ENCODE measurements at places on chromosomes 5 and 9.
A peak's percentile ranks its signal among the peaks of the same experiment; 100 is the strongest.

- DNase-seq, result no peak
Observed at GRCh38 chr9:73714294-73714693, 562.6 kb downstream of the ANXA1 start.

DNA sequence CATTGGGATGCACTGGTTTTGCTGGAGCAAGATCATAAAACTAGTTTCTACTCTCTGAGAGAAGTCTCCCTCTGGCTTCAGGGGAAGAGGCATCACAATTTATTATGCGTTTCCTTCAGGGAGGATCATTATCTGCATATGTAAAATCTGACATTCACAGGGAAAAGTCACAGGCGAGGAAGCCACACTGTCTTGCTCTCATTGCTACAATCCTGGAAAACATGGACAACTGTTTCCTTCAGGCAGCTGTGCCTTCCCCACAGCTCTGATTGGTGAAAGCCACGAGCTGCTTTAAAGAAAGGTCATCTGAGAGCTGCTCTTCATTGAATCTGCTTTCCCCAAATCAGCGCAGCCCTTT is 397.8 kb downstream of the MED10 start:
- no peak for DNase-seq

- no peak for DNase-seq
Observed at GRCh38 chr5:177526791-177527190, 10.0 kb upstream of the DDX41 start.

DNA sequence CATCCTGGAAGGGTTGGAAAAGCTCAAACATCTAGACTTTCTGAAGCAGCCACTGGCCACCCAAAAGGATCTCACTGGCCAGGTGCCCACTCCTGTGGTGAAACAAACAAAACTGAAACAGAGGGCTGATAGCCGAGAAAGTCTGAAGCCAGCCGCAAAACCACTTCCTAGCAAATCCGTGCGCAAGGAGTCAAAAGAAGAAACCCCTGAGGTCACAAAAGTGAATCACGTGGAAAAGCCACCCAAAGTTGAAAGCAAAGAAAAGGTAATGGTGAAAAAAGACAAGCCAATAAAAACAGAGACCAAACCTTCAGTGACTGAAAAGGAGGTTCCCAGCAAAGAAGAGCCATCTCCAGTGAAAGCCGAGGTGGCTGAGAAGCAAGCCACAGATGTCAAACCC is 87.6 kb downstream of the MAP1B start:
- DNase-seq, result no peak

DNA sequence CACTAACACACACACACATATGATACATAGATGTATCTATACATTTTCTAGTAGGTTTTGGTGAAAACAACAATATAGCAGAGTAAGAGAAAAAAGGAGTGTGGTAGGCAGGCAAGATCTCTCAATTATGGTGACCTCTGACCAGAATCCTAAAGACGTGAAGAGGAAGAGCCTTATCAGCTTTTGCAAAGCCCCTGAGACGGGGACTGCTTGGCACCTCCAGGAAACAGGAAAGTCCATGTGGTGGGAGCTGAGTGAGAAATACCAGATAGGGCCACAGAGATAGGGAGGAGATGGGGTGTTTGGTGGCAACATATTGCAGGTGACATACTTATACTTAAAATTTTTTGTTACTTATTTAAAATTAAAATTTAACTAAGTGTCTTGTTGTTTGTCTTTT is 39.9 kb upstream of the CTXN3 start:
- no peak for DNase-seq

DNA sequence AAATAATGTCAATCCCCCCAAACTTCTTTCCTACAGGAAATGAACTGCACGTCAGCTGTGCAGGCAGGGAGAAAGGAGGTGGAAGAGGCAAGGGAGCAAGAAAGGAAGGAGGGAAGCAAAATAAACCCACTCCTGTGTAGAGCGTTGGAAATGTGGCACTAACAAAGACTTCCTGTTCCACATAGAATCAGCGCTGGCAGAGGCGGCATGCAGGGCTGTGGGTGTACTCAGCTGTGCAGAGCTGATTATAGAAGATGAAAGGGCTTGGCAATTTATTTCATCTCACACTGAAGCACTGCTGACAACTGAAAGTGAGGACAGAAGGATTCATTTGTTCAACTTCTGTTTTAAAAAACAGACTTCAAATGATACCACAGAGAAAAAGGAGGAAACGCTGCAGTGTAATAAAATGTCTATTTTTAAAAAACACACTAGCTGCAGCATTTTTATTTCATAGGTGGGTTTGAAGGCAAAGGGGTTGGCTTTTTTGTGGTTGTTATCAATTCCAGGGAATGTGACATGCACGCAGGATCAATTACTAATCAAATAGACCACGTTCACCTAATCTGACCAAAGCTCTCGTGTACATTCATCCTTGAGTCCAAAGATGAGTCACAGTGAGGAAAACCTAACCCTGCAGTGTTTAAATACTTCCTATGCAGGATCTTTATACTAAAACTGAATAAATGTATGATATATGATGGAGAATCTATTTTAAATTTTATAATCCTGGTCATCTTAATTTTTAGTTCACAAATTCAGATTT is 583.5 kb downstream of the ZNF608 start:
- DNase-seq, result no peak

DNA sequence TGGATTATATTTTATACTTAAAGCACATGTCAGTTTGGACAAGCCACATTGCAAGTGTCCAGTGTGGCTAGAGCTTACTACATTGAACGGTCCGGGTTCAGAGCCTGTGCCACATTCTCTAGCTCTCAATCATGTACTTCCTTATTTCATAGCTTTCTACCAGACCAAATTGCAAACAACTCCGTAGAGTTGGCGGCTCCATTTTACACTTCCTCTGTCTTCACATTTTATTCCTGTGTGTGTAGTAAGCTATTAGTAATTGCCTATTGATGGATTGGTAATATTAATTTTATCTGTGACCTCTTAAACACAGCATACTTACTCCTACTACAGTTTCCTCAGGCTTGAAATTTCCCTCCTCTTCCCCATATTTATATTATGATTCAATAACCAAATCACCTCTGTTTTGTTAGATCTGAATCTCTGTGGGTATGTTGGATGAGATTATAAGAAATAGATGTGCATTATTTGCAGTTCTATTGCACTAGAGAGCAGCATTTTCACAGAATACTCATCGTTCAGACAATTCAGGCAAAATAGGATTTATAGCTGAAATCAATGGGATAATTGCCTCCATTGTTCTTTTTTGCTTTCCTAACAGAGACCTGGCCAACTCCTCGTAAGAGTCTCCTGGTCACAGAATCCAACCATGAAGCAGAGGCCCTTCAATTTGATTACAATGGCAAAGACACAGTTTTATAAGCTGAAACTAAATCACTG is 29.0 kb upstream of the C9orf72 start:
- DNase-seq, result no peak

DNA sequence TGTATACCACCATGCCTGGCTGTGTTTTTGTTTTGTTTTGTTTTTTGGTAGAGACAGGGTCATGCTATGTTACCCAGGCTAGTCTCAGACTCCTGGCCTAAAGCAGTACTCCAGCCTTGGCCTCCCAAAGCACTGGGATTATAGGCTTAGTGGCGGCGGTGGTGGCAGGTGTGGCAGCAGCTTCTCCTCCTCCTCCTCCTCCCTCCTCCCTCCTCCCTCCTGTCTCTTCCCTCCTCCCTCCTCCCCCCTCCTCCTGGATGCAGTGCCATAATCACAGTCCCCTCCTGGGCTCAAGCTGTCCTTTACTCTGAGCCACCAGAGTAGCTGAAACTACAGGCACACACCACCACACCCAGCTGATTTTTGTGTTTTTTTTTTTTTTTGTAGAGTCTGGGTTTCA is 71.2 kb downstream of the UHRF2 start:
- DNase-seq, result no peak

DNA sequence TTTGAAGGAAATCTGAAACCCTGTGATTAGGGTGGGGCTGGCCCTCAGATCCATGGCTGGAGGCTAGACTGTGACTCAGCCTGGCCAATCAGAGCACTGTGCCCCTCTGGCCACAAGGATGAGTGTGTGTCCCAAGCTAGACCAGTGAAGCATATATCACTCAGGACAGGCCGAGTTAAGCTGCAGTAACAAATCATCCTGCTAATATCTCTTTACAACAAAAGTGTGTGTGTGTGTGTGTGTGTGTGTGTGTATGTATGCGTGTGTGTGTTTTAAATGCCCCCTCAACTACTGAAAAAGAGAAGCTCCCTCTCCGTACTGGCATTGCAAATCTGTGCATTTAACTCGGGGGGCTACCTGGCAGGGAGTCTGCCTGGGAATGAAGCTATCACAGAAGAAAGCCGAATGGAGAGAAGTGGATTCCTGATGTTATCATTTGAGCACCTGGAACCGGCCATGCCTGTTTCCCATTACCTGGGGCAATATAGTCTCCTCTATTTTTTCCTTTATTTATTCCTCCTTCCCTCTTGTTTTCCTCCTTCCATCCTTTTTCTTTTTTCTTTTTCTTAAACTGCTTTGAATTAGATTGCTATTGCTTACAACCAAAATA is 25.6 kb downstream of the STC2 start:
- DNase-seq, result peak; percentile 78

DNA sequence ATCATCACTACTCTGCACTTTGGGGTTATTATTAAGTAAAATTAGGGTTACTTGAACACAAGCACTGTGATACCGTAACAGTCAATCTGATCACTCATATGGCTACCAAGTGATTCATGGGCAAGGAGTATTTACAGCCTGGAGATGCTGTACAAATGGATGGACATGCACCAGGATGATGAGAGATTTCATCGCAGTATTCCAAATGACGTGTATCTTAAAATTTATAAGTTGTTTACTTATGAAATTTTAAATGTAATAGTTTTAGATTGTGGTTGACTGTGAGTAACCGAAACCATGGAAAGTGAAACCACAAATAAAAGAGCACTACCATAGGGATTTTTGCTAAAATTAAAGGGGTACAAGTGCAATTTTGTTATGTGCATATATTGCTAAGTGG is 462.2 kb upstream of the PTGER4 start:
- no peak for DNase-seq

- no peak for DNase-seq
Observed at GRCh38 chr9:72537011-72537545, 15.7 kb downstream of the TMC1 start.

DNA sequence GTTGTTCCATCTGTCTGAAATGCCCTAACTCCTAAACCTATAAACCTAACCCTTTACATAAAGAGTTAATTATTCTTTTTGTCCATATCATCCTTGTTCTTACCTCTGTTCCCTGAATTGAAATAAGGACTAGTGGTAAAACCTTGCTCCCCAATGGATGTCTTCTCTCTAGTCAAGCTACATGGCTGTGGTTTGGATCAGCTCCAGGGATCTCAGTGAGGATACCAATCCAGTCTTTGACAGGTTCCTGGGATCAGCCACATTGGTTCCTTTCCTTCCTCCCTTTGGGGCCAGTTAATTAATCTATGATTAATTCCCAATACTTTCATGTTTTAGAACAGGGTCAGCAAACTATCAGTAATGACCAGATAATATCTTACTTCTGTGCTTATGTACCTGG is 151.6 kb downstream of the SIL1 start:
- DNase-seq, result no peak

DNA sequence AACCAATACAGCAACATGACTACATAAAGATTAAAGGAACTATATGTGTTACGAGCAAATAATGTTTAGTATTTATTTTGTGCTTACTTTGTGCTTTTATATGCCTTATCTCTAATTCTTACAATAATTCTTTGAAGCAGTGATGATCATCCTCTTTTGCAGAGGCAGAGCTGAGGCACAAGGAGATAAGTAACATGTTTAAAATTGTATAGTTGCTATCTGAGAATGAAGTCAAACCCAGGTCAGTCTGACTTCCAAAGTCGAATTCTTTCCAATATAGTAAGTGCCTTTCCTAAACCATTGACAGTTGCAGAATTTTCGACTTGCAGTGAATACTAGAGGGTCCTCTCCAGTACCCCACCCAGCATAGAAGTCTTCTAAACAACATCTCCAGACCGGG is 12.0 kb upstream of the ZFAND5 start:
- no peak for DNase-seq

DNA sequence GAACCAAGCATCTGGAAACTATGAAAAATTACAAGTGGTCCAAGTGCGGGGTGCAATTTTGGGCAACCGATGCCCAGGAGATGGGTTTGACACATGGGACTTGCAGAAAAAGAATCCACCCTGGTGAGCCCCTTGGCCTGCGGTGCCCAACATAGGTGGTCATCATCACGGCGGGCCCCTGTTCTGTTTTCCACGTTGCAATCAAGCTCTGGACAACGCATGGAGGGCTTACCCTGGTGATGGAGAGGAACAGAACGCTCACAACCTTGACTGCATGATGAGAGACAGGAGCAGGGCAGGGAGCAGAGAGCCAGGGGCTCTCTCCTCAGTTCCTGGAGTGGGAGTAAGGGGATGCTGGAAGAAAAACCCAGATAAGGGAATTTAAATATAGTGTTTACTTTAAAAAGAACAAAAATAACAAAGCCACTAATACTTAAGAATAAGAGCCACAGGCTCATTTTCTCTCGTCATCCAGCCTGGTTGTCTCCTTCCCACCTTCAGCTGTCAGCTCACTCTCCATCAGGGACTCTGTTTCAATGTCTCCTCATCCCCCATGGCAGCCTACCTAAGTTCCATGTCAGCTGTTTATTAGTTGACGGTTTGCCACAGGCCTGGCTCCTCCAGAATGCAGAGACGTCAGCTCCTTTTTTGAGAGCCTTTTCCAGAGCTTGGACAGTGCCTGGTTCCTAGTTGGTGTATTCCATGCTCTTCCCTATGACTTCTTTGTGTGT is 172.1 kb downstream of the GADD45G start:
- no peak for DNase-seq

DNA sequence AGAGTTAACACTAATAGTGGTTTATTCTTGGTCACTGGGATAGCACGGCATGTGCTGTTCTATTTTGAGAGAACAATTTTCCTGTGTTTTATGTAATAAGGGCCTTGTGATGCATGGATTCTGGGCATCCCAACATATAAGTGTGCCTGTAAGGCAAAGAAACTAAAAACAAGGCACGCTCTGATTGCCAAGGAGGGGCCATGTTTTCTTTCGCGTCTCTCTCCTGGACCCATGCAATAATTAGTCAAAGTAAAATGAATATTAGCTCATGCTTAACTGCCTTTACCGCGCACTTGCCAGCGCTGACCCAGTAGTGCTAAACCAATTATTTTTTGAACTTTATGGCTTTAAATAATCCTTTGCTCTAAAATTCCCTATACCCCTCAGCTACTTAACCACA is 140.9 kb downstream of the PSAT1 start:
- no peak for DNase-seq

DNA sequence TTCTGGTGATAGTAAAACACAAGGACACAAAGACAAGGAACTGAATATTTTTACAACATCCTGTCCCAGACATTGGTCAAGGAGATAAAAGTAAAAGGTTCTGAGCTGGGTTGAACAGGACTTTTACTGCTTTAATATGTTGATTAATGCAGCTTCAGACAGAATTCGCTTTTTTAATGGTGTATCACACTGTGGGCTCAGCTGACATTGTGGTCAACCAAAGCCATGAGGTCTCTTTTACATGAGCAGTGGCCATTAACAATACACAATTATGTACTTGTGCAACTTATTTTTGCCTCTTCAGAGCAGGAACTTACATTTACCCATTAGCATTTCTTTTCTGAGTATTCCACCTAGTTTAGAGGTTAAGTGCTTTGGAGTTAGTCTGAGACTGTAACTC is 22.8 kb upstream of the ERBIN start:
- no peak for DNase-seq

Measured in HEK293T (cell line).